Camera-type eye (tissue), 1 donor: ENCODE measurements at places on chromosomes 6 and 20. TPM values are rescaled to one million over a fixed set of nuclear protein-coding genes. Genes with fewer than 3 reads are reported as not detected.

The ELOVL2 gene
- 19.6 TPM for total RNA-seq

The SRMS gene
- total RNA-seq = not detected

The COL11A2 gene
- total RNA-seq = 39.0 TPM

The RIPPLY2 gene
- 2.7 TPM for total RNA-seq

The RIMS1 gene
- 56.7 TPM for total RNA-seq

The DTD1 gene
- 49.6 TPM for total RNA-seq

The FLOT1 gene
- total RNA-seq = 68.1 TPM

The FAM209B gene
- total RNA-seq = not detected

The TMEM74B gene
- total RNA-seq = 7.1 TPM

The CEP162 gene
- total RNA-seq = 41.9 TPM

The OPN5 gene
- total RNA-seq = 0.33 TPM

The TSBP1 gene
- total RNA-seq = not detected

The KIF16B gene
- 29.1 TPM for total RNA-seq

The PSMB1 gene
- total RNA-seq = 136 TPM

The C6orf163 gene
- 8.0 TPM for total RNA-seq

The FKBP1A gene
- total RNA-seq = 73.3 TPM

The HLA-DPA1 gene
- total RNA-seq = 7.6 TPM
